ENCODE measurements at places on chromosomes 4 and X.

DNA sequence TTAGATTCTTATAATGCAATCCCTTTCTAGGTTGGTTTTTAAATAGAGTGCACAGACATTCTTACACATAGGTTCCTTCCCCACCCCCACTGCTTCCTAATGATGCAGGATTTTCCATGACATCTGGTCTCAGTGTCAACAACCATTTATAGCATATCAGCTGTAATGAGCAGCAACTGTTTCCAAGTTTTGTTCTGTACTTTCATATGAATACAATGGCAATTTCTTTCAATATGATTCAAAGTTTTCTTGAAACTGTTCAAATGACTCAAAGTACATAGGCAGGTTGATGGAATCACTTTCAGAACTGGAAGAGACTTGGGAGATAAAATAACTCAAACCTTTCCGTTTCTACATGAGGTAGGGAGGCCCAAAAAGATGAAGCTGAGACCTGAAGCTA is 220.7 kb downstream of the CAMK2D start:
- no peak for DNase-seq

DNA sequence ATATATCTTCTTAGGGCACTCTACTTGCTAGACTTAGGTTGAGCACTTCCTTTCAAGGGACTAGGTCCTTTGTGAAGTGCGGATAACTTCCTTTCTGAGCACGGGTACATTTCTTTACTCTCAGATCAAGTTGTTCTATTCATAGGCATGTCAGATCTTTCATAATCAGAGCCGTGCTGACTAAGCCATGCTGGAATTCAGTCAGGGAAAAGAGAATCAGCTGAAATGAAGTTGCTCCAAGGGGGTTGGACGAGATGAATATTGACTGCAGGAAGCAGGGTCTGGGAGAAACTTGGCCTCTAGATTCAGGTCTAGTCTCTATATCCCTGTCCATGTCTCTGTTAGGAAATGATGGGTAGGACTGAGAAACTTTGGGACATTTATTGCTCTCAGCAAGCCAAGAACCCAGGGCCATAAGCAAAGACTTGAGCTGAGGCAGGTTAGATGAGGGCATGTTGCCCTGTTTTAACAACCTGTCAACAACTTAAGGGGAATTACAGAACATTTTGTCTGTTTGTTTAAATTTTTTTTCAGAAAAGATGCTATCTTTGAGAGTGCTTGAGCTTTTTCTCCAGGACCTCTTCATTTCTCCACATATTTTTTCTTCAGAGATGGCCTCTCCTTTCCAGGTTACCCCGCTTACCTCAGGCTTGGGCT is 28.3 kb downstream of the AREG start:
- no peak for DNase-seq

DNA sequence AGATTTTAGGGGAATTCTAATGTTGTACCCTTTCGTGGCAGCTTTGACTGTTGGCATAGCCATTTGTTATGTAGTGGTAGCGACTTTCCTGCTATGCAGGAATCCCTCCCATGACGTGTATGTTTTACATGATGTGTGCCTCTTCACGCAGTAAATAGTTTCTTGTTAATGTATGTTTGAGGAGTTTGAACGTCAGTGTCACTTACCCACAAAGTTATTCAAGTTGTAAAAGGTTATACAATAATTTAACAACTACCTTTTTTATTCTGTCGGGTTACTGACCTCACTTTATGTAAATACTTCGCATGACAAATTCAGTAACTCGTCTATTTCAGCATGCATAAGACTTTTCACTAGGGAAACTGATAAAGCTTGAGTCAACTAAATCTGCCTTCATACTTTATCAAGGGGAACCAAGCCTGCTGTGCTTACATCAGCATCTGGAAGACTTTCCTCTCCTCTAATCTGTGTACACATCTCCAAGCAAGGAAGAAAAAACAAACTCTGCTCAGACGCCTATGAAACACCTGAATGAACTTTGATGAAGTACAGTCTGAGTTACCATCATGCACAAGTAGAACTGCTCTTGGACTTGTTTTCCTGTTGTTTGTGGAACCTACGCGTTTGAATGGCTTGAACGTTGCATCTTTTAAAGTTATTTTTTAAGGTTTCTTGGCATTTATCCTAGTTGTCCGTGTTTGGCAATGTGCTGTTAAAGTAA is 61.2 kb downstream of the SLC9A6 start:
- DNase-seq = no peak

DNA sequence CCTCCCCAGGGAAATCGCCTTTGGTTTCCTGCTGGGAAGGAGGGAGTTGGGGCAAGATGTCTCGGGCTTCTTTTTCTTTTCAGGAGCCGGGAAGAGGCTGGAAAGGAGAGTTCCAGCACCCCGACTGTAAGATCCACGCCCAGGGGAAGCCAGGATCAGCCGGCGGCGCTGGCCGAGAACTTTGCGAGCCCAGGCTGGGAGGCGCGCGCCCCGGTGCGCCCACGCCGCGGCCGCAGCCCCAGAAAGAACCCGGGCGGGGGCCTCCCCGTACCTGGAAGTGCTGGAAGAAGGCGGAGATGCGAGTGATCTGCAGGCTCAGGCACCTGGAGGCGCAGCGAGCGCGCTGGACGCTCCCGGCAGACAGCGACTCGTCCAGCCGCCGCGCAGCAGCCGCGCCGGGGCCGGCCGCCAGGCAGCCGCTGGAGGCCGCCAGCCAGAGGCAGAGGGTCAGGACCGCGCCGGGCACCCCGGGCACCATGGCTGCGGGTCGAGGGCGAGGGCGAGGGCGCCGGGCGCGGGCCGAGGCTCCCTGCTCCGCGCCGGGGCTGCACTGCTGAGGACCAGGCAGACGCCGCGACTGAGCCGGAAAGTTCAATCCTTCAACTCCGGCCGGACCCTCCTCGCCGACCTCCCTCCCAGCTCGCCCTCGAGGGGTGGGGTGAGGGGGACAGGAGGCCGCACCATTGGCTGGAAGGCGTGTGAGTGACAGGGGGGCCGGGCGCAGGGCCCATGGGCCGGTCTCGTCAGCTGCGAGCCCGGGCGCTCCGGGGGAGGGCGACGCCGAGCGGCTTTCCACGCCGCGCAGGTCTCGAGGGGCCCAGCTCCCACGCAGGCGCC is at the start of gene ANOS1:
Gene ANOS1, minus strand, starts transcription at position 579 of the 837 bp plus-strand sequence. Its CDS starts 101 bp downstream, at position 478.
- no peak for DNase-seq

GRCh38 chr4:145125396-145125795 is 27.3 kb downstream of the ABCE1 start:
- no peak for DNase-seq
